ENCODE measurements at places on chromosomes 12 and 14.

- DNase-seq: no peak
Measured at GRCh38 chr12:118020036-118020435, 3.5 kb downstream of the RFC5 start.

DNA sequence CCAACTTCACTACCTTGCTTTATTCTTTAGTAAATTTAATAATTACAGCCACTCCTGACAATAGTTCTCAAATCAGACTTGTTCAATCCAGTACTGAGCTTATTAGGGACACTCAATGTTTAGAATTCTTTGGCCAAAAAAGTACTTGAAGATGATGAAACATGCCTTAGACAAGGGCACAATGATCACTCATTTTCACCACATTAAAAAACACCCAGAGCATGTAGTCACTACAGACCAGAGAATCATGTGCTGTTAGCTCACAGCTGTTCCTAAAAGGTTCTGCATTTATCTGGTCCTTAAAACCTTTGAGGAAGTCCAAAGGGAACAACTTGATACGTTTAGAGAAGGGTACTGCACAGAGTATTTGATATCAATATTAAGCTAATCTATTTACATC, 98.7 kb downstream of the INSM2 start:
- peak; percentile 59 for DNase-seq

- no peak for DNase-seq
Measured at GRCh38 chr14:42229976-42230375, 623.3 kb downstream of the LRFN5 start.

- no peak for DNase-seq
Measured at GRCh38 chr12:132218527-132218875, 74.2 kb downstream of the NOC4L start.

- no peak for DNase-seq
Measured at GRCh38 chr14:39673270-39673711, 241.1 kb upstream of the FBXO33 start.

GRCh38 chr14:90179809-90180779, 76.3 kb upstream of the PSMC1 start:
- no peak for DNase-seq

DNA sequence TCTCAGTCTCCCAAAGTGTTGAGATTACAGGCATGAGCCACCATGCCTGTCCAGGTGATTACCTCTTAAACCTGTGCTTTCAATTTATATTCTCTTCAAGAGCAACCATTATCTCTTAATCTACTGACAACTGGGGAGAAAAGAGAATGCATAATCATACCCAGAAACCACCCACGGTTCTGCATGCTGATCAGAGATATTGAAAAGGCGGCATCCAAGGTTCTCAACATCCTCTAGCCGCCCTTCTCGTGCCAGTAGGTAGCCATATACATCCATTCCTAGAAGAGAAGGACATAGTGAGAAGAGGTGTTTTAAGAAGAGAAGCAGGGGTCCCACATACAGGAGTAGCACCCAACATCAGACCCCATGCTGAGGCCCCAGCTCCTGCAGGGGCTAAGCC, 20.8 kb downstream of the ANAPC7 start:
- no peak for DNase-seq

- DNase-seq: no peak
Measured at GRCh38 chr12:121775501-121775900, 18.0 kb downstream of the RHOF start.

DNA sequence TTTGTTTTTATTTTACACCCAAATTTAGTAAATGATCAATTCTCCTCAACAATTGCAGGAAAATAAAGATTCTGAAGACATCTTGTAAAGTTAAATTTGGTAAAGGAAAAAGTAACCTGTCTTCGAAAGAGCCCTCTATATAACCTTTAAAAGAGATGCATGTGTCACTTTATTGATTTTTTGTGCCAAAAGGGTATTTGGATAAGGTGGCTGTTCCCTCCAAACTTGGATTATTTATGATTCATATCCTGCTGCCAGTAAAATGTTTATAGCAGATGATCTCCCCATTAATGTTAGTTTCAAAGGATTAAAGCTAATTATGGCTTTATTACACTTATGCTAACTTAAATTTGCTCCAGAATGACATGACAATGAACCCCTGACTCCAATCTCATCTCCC, 98.8 kb downstream of the DUSP6 start:
- DNase-seq: no peak

DNA sequence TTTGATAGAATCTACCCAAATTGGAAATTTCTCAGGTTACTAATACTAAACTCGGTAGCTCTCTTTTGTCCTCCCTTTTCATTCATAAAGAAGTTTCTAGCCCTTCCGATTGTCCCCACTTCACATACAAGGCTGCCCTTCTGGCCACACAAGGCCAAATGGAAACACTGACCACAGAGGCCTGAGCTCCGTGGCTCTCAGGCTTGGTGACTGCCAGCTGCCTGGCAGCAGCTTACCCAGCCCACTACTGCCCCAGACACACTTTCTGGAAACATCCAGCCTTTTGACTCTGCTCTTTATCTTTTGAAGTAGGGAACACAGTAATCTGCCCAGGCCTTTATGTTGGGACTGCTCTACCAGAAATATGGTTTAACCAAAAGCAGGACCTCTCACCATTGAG, 167.2 kb downstream of the GCH1 start:
- DNase-seq: no peak

- no peak for DNase-seq
Measured at GRCh38 chr14:75428230-75429104, 645 bp downstream of the JDP2 start.

DNA sequence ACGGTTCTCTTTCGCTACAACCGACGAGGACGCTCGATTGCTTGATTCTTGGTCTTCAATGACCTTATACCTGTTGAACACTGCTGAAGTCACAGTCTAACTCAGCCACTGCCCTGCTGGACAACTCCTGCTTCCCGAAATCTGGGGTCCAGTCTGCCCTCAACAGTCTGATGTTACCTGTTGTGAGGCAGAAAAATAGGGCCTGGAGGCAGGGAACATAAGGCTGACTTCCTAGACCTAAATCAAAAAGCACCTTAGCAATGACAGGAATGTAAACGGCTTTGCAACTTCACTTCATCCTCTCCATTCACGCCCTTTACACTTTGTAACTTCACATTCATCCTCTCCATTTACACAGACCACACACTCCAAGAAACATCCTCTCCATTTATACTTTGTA, 597 bp upstream of the GLTP start:
- no peak for DNase-seq

DNA sequence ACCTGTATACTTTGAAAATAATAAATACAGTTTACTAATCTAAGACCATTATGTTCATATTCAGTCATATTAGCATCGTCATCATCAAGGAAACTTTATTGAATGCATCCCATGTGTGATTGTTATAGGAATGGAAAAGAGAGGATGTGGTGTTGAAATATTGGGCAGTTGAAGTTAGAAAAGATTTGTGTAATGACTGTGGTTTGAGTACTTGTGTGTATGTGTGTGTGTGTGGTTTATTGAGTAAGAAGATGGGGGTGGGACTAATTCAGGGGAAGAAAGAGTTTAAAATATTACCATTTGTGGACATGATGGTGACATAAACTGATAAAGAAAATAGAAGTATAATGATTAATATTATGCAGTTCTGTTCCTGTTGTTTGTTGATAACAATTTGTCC, 238.7 kb upstream of the SEL1L start:
- no peak for DNase-seq

GRCh38 chr14:91867316-91867988, at the start of gene TC2N:
TSS of gene TC2N (minus strand) at chr14:91867536. CDS start at chr14:91813769, 53,767 bp downstream.
- no peak for DNase-seq

DNA sequence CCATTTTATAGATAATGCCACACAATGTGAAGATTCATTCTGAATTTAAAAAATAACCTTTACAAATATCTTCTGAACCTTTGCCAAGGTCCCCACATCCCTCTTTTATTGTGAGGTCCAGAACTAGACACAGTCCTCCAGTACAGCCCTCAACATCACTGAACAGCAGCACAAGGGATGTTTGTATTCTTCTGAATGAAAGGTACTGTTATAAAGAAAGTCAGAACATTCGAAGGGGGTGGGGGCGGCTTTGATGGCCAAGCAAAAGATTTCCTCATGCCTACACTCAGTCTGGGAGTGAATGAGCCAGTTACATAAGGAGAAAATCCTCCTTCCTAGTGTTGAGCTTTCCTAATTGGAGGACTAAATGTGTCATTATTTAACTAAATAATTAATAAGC, 77.3 kb downstream of the PPM1A start:
- DNase-seq: no peak

DNA sequence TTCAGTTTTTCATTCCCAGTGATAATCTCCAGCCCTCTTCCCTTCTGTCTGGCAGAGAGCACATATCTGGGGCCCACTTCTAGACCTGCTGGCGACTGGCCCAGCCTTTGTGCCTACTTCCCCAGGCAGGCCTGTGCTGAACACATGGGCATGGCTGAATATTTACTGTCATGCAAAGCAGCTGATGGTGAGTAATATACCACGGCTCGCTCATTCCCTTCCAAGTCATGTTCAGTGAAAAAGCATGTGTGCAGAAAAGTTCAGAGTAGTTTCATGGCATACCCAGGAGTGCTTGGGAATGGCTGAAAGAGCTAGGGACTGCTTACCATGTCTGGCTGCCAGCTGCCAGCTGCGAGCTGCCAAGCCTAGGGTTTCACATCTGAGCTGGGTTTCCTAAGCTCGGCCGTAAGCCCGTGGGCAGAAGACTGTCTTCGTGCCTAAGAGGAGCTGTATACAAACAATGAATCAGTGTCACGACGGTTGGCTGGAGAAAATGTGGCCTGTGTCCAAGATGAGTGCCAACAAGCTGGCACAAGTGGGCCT, 179.9 kb upstream of the PELI2 start:
- DNase-seq: peak; percentile 84

GRCh38 chr12:2934371-2934770, 24.8 kb upstream of the TEAD4 start:
- no peak for DNase-seq

- no peak for DNase-seq
Measured at GRCh38 chr12:96587691-96588090, 98.3 kb downstream of the CFAP54 start.

DNA sequence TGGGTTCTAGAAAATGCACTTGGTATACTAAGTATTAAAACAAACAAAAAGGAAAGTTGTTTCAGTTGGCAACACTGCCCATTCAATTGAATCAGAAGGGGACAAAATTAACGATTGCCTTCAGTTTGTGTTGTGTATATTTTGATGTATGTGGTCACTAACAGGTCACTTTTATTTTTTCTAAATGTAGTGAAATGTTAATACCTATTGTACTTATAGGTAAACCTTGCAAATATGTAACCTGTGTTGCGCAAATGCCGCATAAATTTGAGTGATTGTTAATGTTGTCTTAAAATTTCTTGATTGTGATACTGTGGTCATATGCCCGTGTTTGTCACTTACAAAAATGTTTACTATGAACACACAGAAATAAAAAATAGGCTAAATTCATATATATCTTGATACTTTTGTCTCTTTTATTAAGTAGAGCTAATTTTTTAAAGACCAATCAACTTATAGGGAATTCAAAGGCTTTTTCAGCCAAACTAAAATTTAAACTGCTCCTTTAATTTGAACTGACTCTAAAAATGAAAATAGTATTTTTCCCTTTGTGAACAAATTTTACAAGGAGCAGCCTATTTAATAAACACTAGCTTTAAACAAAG, 2.8 kb downstream of the FOXG1 start:
- no peak for DNase-seq

DNA sequence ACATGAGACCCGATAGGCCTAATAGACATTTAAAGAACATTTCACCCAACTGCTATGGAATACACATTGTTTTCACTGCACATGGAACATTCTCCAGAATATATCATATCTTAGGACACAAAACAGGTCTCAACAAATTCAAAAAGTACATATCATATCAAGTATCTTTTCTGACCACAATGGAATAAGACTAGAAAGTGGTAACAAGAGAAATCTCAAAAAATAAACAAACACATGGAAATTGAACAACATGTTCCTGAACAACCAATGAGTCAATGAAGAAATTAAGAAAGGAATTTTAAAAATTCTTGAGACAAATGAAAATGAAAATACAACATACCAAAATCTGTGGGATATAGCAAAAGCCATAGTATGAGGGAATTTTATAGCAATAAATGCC, 208.1 kb downstream of the PTPRO start:
- no peak for DNase-seq

- no peak for DNase-seq
Measured at GRCh38 chr12:107554941-107555340, 130.7 kb upstream of the PWP1 start.

DNA sequence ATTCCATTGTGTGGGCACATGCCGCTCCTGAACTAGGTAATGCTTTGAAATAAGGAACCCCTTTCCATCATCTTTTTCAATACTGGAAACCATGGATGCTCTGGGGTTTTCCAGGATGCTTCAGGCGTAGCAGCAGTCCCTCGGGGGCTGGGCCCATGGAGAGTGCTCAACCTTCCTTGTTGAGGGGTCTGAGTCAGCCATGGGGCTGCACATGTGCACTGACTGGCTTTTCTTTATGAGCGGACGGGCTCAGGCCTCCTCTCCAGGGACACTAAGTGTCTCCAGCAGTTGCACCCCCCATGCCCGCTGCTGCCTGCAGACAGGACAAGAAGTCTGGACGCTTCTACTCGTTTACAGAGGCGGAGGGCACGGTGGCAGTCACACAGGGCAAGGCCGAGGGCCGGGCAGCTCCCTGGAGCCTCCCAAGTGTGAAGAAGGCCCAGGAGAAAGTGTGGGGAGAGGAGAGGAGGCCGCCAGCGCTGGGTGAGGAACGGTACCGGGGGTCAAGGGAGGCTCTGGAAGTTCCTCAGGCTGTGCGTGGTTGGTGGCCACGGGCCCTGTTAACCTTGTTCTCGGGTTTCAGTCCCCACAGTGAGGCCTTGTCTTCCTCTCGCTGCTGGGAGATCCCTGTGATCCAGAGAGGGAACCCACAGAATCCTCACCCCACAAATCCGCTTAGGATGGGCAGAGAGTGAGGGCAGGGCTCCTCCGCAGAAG, 51.2 kb downstream of the TEAD4 start:
- DNase-seq: no peak

GRCh38 chr14:49766839-49767238, 1.1 kb upstream of the KLHDC2 start:
- no peak for DNase-seq

DNA sequence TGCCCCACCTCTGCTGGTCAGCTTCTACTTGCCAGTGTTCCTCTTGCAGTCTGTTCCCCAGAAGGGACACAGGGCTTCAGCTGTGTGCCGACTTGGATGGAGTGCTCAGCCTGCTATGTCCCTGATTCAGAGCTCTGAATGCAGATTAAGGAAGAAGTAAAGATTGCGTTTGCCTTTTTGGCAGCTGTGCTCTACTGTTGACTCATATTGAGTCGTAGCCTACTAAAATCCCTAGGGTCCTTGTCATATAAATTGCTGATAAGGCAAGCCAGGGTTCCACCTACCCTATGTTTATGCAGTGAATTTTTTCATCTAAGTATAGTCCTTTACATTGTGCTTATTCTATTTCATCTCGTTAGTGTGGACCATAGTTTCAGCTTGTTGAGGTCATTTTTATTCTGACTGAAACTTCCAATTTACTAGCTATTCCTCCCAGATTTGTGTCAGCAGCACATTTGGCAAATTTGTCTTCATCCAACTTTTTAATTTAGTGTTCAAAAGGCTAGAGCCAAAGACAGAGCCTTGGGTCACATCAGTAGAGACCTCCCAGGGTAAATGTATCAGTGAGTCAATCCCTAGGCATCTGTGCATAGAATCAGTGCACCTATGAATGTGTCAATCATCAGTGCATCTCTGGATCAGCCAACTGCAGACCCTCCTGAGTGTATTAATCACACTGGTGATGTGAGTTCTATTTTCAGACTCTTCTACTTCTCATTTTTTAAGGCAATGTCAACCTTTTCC, 31.9 kb downstream of the CACNA1C start:
- DNase-seq: no peak

Data from NCI-H1092 treated with DMSO at 0.1 percent for 48 hours (cell line).